HFFc6 (cell line): ENCODE measurements at places on chromosomes 7 and 10. TPM values are rescaled to one million over a fixed set of nuclear protein-coding genes. Genes with fewer than 3 reads are reported as not detected.

The OR6V1 gene
- not detected in 3 replicates for total RNA-seq

The AGR3 gene
- not detected in 3 replicates for total RNA-seq

DNA sequence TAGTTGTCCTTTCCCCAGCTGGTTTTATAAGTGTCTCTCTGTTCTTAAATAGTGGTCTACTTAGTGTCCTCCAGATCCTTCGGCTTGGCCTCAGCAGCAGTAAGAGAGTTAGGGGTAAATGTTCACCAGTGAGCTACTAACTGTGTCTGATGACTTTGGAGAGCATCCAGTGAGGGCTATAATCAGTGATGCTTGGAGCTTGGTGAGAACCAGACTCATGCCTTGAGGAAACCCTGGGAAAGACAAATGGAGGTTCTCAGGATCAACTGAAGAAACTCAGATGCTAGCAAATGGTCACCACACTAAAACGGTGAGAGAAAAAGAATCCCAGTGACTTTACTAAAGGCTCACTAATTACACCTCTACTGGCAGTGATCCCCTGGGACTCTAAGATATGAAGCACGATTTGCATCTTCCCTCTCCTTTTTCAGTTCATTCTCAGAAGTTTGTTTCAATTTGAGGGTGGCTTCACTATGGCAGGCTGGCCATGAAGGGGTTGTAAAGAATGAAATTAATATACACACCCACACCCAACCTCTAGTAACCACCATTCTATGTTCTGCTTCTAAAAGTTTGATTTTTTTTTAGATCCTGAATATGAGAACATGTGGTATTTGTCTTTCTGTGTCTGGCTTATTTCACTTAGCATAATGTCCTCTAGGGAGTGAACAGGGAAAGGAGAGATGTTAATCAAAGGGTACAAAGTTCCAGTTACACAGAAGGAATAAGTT lies 177.9 kb downstream of the PDE1C start:
- no peaks in the 10 kb centered on the region for H3K4me1 ChIP-seq
- no peak for DNase-seq
- H3K27ac ChIP-seq, result no peak overlapping the region
- no peaks in the 10 kb centered on the region; the same call in 1 of the 2 replicates for H3K27me3 ChIP-seq
- H3K36me3 ChIP-seq, result no peaks in the 10 kb centered on the region

DNA sequence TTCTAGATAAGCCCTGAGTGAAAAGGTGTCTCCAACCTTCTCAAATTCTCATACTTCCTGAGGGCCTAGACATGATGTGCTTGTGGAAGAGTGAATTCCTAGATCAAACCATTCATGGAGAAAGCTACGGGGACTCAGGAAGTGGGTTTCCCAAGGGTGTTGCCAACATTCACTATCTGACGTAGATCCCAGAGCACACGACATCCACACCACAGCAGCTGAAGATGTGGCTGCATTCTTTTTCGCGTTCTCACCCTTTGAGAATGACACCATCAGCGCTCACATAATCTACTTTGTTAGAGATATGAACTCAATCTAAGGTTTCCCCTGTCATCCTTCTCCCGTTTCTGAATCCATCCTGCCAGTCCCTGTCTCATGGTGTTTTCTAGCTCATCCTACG lies 290.8 kb downstream of the DNAJB6 start:
- DNase-seq, result no peak
- H3K4me3 ChIP-seq, result no peak overlapping the region
- H3K27ac ChIP-seq, result no peak overlapping the region
- no peaks in the 10 kb centered on the region for H3K4me1 ChIP-seq
- no peaks in the 10 kb centered on the region for H3K36me3 ChIP-seq
- H3K27me3 ChIP-seq, result no peaks in the 10 kb centered on the region; the same call in none of the 2 replicates
